ENCODE measurements at places on chromosomes 4 and X.

- DNase-seq = no peak
Observed at GRCh38 chr4:175385797-175386196, 426.3 kb downstream of the GPM6A start.

DNA sequence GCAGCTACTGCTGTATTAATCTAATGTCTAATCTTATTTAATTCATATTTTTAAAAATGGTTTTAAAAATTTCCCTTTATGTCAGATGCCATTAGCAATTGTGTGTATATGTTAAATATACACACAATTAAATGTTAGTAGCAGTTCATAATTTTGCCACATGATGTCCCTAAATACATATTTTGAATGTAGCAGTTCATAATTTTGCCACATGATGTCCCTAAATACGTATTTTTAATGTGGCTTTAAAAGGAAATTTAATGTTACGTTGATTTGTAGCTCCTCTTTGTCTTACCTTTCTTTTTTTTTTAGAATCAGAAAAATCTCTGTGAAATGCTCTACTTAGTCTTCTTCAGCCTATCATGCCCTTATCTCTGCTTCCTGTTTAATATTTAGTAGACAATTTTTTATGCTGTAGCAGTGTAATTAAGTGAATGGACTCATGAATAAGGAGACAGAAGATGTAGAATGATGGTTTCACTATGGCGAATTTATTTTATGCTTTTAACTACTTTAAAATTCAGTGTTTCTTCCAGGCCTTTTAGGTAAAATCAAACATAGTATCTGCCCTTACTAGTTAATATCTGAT is 26.1 kb downstream of the RBM46 start:
- DNase-seq = no peak

DNA sequence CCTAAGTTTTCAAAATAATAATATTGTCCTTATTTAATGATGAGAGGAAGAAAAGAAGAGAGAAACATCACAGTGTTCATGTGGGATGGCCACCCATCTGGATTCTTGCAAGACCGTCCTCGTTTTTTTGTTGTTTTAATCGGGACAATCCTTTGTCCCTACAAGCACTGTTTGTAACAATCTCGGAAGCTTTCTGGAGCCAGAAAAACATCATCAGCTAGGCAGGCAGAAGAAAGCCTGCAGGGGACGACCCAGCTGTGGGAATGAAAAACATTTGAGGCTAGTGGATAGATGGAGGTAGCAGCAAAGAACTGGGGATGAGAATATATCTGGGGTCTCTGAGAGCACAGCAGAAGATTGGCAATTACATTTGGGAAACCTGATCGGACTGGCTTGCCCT is 105.6 kb downstream of the DKK2 start:
- DNase-seq = no peak

DNA sequence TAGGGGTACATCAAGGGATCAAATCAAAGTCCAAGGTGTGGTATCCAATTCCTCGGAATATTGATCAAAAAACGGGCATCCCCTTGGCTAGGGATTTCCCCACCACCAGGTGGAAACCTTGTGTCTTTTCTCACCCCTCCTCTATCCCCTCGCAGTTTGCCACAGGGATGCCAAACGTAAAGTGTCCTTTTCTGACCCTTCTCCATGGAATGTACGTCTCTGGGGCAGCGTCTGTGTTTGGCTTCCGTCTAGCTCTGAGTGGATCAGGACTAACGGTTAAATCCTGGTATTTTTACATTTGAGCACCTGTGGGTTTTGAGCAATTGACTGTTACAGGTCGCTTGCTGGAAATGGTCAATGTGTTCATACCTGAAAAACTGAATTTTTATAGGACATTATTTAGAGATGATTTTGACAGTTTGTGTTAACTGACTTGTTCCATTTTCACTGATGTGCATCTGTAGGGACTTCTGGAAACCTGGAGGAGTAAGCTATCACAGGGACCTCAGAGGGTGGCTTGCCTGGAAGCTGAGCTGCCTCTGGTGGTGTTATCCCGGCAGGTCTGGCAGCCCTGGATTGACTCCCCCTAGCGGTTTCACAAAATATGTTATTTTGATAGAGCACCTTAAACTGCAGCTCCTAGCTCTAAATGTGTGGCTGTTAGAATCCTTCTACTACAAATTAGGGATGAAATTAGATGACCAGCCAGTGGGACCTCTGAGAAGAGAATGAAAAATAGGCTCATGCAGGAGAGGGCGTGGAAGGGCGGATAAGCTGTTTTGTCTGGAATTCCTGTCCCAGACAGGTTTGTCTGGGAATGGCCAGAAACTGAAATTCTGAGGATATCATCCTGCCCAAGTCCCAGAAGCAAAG is 8.8 kb upstream of the MGST2 start:
- peak; percentile 77 for DNase-seq

DNA sequence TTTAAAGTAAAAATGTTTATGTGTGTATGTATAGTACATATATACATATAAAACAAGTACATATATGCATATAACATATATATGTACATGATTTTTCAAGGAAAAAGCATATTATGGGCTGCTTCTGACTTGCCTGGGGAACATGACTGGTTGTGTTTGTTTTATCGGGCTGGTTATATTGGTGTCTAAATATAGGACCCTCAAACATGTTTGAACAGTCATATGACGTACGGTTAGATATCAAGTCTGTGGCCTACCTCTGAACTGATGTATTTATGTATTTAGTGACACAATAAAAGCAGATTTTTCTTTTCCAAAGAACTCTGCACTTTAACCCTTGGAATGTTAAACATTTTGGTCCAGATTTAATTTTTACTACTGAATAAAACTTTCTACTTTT is 37.9 kb upstream of the ARSD start:
- no peak for DNase-seq
